ENCODE measurements at places on chromosomes 16 and 17. TPM values are rescaled to one million over a fixed set of nuclear protein-coding genes. Genes with fewer than 3 reads are reported as not detected.
A peak's percentile ranks its signal among the peaks of the same experiment; 100 is the strongest.

DNA sequence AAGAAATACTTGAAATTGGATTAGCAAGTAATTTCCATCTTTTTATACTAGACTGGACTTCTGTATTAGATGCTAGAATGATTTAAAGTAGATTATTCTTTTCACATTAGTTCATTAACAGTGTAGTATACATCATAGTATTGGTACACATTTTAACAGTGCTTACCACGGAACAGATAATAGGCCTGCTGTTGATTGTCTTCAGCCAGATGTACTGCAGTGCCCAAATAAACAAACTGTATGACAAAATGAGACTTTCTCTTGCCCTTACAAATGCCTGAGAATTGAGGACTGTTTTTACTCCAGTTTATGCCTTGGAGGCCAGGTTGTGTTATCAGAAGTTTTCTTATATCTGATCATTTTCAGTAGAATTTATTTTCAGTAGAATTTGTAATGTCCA, 631 bp downstream of the EVI2A start:
- peak overlapping the region; percentile 22 for H3K4me3 ChIP-seq
- H3K4me1 ChIP-seq: peaks cover 5% of the 10 kb centered on the region
- no peak for DNase-seq
- no peaks in the 10 kb centered on the region for H3K27me3 ChIP-seq
- peak overlapping the region; percentile 66 for H3K27ac ChIP-seq
- peaks cover under 1% of the 10 kb centered on the region for H3K36me3 ChIP-seq

Gene KRT34
- 0.74 TPM for total RNA-seq

GRCh38 chr16:83994703-83995102, 26.7 kb downstream of the NECAB2 start:
- no peaks in the 10 kb centered on the region for H3K4me1 ChIP-seq
- H3K36me3 ChIP-seq: no peaks in the 10 kb centered on the region
- no peak for DNase-seq

GRCh38 chr17:40481106-40481505, 20.3 kb downstream of the TNS4 start:
- no peak overlapping the region for H3K4me3 ChIP-seq
- H3K4me1 ChIP-seq: peaks cover 64% of the 10 kb centered on the region
- peak overlapping the region; percentile 51 for H3K27ac ChIP-seq
- H3K27me3 ChIP-seq: no peaks in the 10 kb centered on the region
- DNase-seq: no peak
- no peaks in the 10 kb centered on the region for H3K36me3 ChIP-seq

GRCh38 chr16:82034981-82035612, at the start of gene HSD17B2:
Gene HSD17B2 (plus strand): TSS chr16:82035253. CDS start chr16:82035425, 172 bp downstream.
- no peak within 1 kb of the TSS for H3K27ac ChIP-seq
- no peaks in the 10 kb centered on the region for H3K36me3 ChIP-seq

Gene CDH11
- 45.2 TPM for total RNA-seq

Gene TMEM220
- total RNA-seq: 10.3 TPM

DNA sequence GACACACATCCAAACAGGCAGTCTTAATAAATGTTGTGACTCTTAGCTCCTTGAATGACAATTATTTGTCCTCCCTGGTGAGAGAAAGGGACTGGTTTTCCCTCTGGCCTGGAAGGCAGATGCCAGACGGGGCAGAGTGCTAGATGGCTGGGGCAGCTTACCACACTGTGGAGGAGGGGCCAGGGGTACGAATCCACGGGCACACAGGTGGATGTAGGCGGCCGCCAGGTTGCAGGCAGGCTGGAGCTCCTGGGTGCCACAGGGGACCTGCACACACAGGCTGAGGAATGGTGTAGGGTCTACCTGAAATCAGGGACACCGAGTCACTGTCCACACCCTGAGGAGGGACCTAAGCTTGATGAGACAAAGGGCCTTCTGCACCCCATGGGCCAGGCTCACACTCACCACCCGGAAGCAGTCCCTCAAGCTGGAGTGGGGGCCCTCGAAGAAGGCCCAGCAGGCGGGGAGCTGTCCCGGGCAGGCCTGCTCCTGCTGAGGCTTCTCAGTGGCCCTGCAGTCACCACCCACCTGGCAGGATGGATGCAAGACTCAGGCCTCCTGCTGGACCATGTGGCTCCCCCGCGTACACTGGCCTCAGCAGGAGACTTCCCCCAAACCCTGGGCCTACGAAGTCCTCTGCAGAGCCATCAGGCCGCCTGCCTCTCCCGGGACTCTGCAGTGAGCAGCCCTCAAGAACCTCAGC, 38.4 kb downstream of the RMI2 start:
- no peak for DNase-seq
- H3K27ac ChIP-seq: no peak overlapping the region
- no peaks in the 10 kb centered on the region for H3K4me1 ChIP-seq
- no peaks in the 10 kb centered on the region for H3K27me3 ChIP-seq
- H3K36me3 ChIP-seq: no peaks in the 10 kb centered on the region
- no peak overlapping the region for H3K4me3 ChIP-seq

DNA sequence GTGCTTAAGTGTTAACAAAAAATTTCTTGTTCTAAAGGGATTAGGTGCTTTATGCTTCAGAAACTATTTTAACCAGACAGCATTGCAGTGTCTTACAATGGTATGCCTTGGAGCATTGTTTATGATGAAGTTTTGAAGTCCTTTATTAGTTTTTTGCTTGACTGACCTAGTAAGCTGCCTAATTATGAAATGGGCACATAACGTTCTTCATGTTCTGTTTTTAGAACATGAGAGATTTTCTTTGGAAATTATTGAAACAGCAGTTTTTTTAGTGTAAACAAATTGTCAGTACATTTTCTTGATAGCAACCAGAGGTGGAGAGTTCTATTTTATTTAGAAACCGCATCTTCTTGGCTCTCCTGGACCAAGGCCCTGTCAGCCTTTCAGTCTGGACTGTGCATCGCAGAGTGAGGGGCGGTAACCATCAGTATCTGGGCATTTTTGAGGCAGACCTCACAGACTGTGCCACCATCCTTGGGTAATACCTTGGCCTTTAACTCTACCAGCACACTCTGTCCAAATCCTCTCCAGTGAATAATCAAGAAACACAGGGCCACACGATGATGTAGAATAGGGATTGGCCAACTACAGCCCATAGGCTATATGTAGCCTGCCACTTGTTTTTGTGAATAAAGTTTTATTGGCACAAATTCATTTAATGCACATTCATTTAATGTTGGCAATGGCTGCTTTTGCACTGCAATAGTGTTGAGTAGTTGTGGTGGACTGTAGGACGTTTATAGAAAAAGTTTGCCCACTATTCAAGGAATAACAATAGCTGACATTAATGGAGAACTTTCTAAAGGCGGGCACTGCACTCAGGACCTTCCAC, 81.1 kb downstream of the VPS35L start:
- H3K4me1 ChIP-seq: no peaks in the 10 kb centered on the region
- H3K36me3 ChIP-seq: no peaks in the 10 kb centered on the region
- H3K4me3 ChIP-seq: no peak overlapping the region
- no peaks in the 10 kb centered on the region for H3K27me3 ChIP-seq

Gene DRC7
- not detected for total RNA-seq

Gene GCGR
- not detected for total RNA-seq

Gene DLG4
- 23.3 TPM for total RNA-seq

DNA sequence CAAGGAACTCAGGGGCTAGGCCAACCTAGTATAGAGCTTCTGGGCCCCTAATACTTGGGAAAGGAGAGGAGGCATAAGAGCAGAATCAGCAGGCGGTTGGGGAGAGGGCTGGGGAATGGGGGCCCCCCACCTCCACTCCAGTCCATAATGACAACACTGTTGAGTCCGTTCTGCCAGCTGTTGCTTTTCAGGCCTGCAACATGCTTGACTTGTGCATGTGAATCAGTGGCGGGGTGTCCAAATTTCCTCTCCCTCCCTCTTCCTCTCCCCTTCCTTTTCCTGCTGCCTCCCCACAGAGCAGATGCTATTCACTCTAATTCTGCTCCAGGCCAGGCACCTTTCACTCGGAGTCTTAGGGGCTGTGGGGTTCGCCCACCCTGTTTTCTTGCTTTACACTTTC, 31.7 kb downstream of the SGSM2 start:
- H3K27ac ChIP-seq: peak overlapping the region; percentile 53
- H3K4me1 ChIP-seq: no peaks in the 10 kb centered on the region
- peaks cover 7% of the 10 kb centered on the region for H3K36me3 ChIP-seq
- no peak for DNase-seq
- H3K27me3 ChIP-seq: no peaks in the 10 kb centered on the region

Gene CLEC18B
- total RNA-seq: 6.4 TPM

GRCh38 chr17:83113792-83114191, 34.4 kb downstream of the METRNL start:
- no peak overlapping the region for H3K4me3 ChIP-seq
- H3K36me3 ChIP-seq: no peaks in the 10 kb centered on the region
- no peaks in the 10 kb centered on the region for H3K27me3 ChIP-seq
- peaks cover 32% of the 10 kb centered on the region for H3K4me1 ChIP-seq
- H3K27ac ChIP-seq: no peak overlapping the region

- no peak overlapping the region for H3K27ac ChIP-seq
- H3K4me1 ChIP-seq: no peaks in the 10 kb centered on the region
- no peaks in the 10 kb centered on the region for H3K36me3 ChIP-seq
- no peak for DNase-seq
Measured at GRCh38 chr17:51857052-51857597, 301.4 kb downstream of the CA10 start.

- no peaks in the 10 kb centered on the region for H3K27me3 ChIP-seq
- DNase-seq: no peak
- no peak overlapping the region for H3K4me3 ChIP-seq
Measured at GRCh38 chr16:48525201-48526057, 84.6 kb downstream of the N4BP1 start.

- H3K36me3 ChIP-seq: no peaks in the 10 kb centered on the region
- peak overlapping the region; percentile 52 for H3K27ac ChIP-seq
- H3K4me3 ChIP-seq: no peak overlapping the region
- H3K27me3 ChIP-seq: no peaks in the 10 kb centered on the region
Measured at GRCh38 chr17:3558603-3559269, 1.1 kb upstream of the TRPV3 start.

Gene GRAPL
- total RNA-seq: not detected

DNA sequence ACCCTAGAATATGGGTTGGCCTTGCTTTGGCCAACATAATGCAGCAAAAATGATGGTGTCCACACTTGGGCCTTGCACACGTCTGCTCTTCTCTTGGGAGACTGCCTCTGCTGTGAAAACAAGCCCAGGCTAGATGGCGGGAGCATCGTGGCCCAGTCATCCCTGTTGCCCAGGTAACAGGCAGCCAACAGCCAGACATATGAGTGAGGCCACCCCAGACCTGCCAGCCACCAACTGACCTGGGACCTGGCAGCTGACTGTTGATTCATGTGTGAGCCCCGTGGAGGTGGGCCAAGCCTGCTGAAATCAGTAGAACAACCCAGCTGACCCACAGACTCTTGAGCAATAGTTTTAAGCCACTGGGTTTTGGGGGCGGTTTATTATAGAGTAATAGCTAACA, 39.4 kb upstream of the CDH3 start:
- H3K36me3 ChIP-seq: no peaks in the 10 kb centered on the region
- no peak overlapping the region for H3K27ac ChIP-seq
- DNase-seq: no peak
- no peaks in the 10 kb centered on the region for H3K27me3 ChIP-seq

- DNase-seq: no peak
- H3K27ac ChIP-seq: no peak overlapping the region
- no peaks in the 10 kb centered on the region for H3K4me1 ChIP-seq
- H3K36me3 ChIP-seq: no peaks in the 10 kb centered on the region
- H3K4me3 ChIP-seq: no peak overlapping the region
- H3K27me3 ChIP-seq: no peaks in the 10 kb centered on the region
Measured at GRCh38 chr16:83973581-83974385, 5.7 kb downstream of the NECAB2 start.

DNA sequence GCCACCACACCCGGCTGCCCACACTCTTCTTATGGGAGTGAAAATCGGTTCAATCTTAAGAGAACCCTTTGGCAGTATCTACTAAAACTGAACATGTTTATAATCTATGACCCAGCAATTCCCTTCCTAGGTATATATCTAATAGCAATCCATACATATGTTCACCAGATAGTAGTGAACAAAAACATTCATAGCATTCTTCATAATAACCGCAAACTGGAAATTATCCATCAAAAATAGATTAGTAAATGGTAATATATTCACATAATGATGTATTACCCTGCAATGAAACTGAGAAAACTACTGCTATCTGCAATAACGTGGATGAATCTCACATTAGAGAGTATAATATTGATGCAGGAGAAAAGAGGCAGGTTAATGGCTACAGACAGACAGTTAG, 23.1 kb downstream of the COPRS start:
- no peaks in the 10 kb centered on the region for H3K4me1 ChIP-seq
- no peaks in the 10 kb centered on the region for H3K27me3 ChIP-seq
- no peak overlapping the region for H3K4me3 ChIP-seq
- DNase-seq: no peak

DNA sequence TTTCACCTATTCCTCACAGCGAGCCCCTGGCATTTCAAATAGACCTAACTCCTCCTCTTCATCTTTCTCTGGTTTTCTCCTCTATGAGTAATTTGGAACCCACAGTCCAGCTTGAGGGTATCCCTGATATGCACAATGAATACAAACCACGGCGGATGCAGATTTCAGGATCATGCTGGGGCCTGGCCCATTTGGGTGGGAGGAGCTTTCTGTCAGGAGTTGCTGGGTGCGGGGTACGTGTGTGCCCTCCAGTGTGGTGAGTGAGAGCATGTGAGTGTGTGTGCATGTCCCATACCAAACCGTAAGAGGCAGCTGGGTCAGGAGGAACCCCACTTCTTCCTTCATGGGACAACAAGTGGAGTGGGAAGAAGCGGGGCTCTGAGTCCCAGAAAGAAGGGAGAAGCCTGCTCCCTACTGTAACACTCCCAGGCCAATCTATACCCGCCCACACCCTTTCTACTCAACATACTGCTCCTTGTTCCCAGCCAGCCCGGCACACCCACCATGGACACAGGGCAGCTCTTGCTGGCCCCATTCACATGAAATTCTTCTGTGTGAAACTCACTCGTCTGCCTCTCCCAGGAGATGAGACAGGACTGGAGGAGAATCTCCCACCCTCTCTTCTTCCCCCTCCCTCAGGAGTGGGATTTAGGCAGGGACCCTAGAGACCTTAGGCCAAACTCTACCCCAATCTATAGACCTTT, 18.4 kb downstream of the CNTNAP1 start:
- peaks cover 17% of the 10 kb centered on the region for H3K4me1 ChIP-seq
- no peak overlapping the region for H3K4me3 ChIP-seq
- no peak for DNase-seq
- H3K27ac ChIP-seq: no peak overlapping the region
- H3K27me3 ChIP-seq: no peaks in the 10 kb centered on the region
- H3K36me3 ChIP-seq: peaks cover 3% of the 10 kb centered on the region

- H3K27ac ChIP-seq: no peak overlapping the region
- H3K4me3 ChIP-seq: no peak overlapping the region
- peaks cover 16% of the 10 kb centered on the region for H3K4me1 ChIP-seq
- H3K27me3 ChIP-seq: no peaks in the 10 kb centered on the region
- no peak for DNase-seq
Measured at GRCh38 chr17:44191941-44192496, 5.2 kb downstream of the TMUB2 start.

DNA sequence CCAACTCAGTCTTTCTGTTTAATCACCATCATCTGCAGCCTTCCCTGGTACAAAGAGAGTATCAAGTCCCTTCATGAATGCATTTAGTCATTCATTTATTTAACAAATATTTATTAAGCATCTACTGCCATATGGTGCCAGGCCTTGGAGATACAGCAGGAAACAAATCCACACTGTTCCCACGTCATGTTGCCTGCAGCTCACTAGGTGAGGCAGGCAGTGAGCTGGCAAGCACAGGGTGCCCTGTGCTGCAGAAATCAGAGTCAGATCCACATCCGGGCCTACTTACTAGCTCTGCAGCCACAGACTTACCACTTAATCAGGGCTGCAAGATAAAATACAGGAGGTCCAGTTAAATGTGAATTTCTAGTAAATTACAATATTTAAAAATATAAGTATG, 38.5 kb upstream of the CES5A start:
- H3K27me3 ChIP-seq: no peaks in the 10 kb centered on the region
- peaks cover 26% of the 10 kb centered on the region for H3K4me1 ChIP-seq
- no peaks in the 10 kb centered on the region for H3K36me3 ChIP-seq
- no peak overlapping the region for H3K27ac ChIP-seq
- no peak for DNase-seq
